ENCODE measurements at places on chromosomes 3 and 15.

GRCh38 chr3:117228466-117228865, 518.9 kb downstream of the TUSC7 start:
- no peak for DNase-seq

GRCh38 chr3:161423911-161424522, 52.7 kb upstream of the SPTSSB start:
- DNase-seq: no peak

DNA sequence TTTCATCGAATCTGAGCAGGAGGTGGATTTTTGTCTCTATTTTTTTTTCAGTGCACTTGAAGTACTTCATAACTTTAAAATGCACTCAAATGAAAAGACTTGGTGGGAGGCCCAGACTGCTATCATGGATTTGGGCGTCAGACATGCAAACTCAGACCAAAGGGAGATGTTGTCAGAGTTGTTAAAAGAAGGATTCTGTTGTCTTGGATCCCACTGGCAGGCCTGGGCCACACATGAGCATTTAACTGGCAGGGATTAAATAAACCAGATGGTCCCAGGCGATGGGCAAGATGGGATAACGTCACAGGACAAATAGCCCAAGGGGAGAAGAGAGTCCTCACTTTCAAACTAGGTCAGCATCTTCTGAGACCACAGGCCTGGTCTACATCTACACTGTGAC, 15.4 kb downstream of the RTP1 start:
- no peak for DNase-seq

GRCh38 chr3:20563985-20564384, 378.0 kb upstream of the SGO1 start:
- no peak for DNase-seq

GRCh38 chr15:41983221-41983620, 10.9 kb upstream of the EHD4 start:
- no peak for DNase-seq

- DNase-seq: no peak
These were observed 41.1 kb downstream of the NGRN start for GRCh38 chr15:90306560-90306959.

- no peak for DNase-seq
These were observed 14.7 kb downstream of the FHIT start for GRCh38 chr3:61236556-61236955.

- no peak for DNase-seq
These were observed 27.9 kb downstream of the PLCL2 start for GRCh38 chr3:16912400-16913263.

- DNase-seq: no peak
These were observed 16.8 kb downstream of the CIDEC start for GRCh38 chr3:9863058-9863772.

- no peak for DNase-seq
These were observed 121.1 kb upstream of the ALDH1A3 start for GRCh38 chr15:100758555-100758954.

GRCh38 chr3:53486961-53487654, 7.3 kb upstream of the CACNA1D start:
- DNase-seq: no peak

- no peak for DNase-seq
These were observed 271.3 kb upstream of the RGMA start for GRCh38 chr15:93360318-93360717.

DNA sequence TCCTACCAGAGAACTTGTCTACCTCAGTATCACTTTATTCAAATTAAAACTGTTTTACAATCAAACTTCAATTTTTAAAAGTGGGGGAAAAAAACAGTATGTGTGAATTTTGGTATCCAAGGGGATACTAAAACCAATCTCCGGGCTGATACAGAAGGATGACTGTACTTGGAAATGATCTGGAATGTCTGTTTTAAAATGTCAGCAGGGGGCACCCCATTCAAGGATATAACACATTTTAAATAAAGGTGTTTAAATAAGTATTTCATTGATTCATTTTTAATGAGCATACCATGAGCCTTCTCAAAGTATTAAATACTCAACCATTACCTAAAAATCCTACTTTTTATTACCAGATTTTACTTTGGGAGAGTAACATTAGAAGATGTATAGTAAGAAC, 67.9 kb downstream of the ULK4 start:
- DNase-seq: peak; percentile 20

DNA sequence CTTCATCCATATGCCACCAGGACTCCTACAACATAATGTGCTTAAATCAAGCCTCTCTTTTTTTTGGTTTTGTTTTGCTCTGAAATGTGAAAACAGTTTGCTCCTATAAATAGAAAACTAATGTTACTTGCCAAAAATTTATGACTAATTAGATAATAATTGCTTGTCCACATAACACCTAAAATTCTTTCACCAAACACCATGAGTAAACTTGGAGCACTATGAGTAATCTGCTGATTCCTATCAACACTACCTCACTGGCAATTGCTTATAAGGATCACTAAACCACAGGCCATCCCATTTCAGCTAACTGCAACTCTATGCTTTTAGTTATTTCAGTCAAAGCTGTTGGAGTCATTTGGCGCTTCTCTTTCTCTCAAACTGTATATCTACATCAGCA, 252.7 kb downstream of the EPHA3 start:
- no peak for DNase-seq

DNA sequence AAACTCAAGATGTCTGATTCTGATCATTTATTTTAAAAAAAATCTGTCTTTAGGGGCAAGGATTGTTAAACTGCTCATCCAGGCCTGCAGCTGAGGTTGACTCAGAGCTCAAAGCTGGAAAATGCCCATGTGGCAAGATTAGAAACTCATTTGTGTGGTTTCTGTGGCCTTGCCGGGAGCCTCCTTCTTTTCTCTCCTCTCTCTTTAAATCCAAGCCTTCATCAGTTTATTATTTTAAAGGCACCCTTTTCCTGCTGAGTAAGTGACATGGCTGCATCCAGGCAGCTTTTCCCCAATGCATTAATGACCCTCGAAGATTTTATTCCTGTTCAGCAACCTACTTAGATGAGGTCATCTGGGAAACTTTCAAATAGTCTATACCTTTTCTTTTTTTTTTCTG, 221.3 kb upstream of the CDIN1 start:
- DNase-seq: no peak

DNA sequence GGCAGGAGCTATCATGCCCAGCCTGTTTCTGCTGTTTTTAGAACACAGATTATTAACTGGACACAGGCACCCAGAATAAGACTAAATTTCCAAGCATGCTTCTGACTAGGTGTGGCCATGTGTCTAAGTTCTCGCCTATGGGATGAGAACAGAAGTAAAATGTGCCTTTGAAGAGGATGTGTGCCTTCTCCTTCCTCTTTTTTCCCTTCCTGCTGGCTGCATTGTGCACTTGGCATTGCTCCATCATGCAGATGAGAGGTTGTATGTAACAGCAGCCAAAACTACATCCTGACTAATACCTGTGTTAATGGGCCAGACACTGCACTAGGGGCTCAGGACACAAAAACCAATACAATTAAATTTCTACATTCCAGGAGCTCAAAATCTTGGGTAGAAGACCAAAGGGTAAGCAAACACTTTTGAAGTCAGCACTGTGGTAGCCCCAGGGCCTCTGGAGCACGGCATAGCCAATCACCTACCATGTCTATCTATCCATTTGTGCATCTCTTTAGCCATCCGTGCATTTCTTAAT, 40.9 kb upstream of the RNU6-1 start:
- no peak for DNase-seq

- DNase-seq: no peak
These were observed 72.6 kb upstream of the TNFSF10 start for GRCh38 chr3:172595664-172596393.

DNA sequence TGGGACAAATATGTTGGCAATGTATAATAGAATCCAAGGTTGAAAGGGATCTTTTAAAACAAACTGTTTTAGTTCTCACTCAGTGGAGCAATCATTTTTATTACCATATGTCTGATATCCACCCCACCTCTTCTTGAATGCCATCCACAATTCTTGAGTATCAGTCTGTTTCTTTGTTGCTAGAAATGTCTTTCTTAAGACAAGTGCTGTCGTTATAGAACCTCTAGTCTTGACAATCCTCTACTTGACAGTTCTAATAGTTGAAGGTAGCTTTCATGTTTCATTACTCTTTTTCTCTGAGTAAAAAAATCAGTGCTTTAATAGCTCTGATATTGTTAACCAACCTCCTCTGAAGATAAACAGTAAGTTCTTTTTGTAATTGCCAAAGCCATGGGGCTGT, 737.9 kb downstream of the MECOM start:
- no peak for DNase-seq

- DNase-seq: peak; percentile 51
These were observed 790 bp downstream of the RAB5A start for GRCh38 chr3:19947549-19948225.

GRCh38 chr3:14918356-14918860, 29.0 kb upstream of the NR2C2 start:
- no peak for DNase-seq

GRCh38 chr3:184486614-184487013, 75.0 kb upstream of the EPHB3 start:
- DNase-seq: no peak

GRCh38 chr3:16305111-16305541, 40.1 kb downstream of the OXNAD1 start:
- DNase-seq: no peak

- DNase-seq: no peak
These were observed 22.0 kb downstream of the PRR23E start for GRCh38 chr3:127214975-127215374.

DNA sequence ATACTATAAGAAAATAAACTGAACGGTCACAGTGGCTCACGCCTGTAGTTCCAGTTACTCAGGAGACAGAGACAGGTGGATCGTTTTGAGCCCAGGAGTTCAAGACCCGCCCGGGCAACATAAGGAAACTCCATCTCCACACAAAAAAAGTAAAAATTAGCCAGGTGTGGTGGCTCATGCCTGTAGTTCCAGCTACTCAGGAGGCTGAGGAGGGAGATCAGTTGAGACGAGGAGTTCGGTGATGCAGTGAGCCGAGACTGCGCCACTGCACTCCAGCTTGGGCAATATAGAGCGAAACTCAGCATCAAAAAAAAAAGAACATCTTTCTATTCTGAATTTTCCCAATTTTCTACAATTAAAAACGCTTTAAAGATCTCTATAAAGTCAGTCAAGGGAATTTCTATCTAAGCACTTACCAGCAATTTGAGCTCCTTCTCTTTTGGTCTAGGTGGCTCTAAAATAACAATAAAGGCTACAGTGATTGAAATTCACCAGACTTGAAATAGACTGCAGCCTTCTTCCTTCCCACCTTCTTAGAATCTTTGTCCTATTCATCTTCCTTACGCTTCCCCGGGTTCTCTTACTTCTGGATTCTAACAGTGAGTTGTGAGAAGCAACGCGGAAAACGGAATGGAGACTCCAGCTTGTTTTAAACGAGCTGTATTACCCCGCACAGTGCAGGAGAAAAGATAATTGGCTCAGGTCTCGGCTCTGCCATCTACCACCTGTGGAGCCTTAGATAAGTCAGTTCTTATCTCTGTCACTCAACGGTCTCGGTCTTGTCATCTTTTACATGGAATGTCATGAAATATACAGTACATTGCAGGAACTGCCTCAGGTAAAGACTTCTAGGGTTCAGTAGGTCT, 812 bp upstream of the SEC62 start:
- peak; percentile 30 for DNase-seq

- DNase-seq: no peak
These were observed 70.7 kb downstream of the SLCO3A1 start for GRCh38 chr15:91924183-91924582.

- no peak for DNase-seq
These were observed 280.5 kb downstream of the TBL1XR1 start for GRCh38 chr3:176916777-176917176.

GRCh38 chr3:186520431-186520830, 23.7 kb downstream of the CRYGS start:
- no peak for DNase-seq

- no peak for DNase-seq
These were observed 40.5 kb upstream of the IGSF10 start for GRCh38 chr3:151501171-151501922.

DNA sequence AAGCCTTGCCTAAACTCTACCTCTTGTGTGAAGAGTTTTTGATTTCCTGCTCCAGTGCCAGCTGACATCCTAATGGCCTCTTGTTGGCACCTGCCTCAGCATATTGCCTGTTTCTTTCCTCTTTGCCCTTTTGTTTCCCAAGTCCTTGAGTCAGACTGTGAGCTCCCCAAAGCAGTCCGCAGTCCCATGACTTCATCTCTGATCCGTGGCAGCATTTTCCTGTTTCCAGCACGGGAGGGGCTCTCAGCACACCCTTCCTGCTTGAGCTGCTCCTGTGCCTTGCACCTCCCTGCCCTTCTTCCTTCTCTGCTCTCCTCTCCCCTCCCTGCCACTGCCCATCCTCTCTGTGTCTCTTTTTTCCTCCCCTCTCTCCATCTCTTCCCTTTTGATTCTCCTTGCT, 179.6 kb downstream of the EPHB1 start:
- DNase-seq: no peak

- DNase-seq: no peak
These were observed 31.3 kb upstream of the PIK3CA start for GRCh38 chr3:179116816-179117215.

Measured in HuH-7 (cell line).